ENCODE measurements at places on chromosomes 11 and 22.

GRCh38 chr11:74992852-74993251, 4.1 kb downstream of the NEU3 start:
- DNase-seq, result no peak

GRCh38 chr11:18056561-18057181, 10.6 kb upstream of the TPH1 start:
- no peak for DNase-seq

GRCh38 chr11:31968461-31969358, 122.2 kb upstream of the RCN1 start:
- DNase-seq, result no peak

DNA sequence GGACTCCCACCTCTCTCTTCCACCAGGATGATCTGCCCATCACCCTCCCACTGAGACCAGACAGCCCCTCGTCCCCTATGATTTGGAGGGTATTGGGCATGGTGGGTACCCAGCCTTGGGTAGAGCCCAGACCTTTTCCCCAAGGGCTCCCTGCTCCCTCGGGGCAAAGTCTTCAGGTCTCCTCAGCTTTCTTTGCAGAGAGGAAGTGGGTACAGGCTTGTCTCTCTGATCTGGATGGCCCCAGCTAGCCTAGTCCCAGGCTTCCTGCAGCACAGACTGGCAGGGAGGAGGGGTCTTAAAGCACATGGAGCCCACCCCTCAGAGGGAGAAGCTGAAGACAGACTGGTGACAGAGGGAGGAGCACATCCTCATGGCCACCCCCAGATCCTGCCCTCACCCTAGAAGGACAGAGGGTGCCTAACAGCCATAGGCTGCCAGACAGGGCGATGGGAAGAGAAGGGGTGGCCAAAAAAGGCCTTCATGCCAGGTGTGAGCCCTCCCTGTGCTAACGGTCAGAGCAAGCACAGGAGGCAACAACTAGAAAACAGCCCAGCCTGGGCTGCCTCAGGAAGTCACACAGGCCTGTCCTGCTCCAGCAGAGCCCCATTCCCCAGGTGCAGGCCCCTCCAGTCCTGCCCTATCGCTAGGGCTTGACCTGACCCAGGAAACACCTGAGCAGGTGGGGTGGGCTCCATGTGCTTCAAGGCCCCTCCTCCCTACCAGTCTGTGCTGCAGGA, 30.4 kb downstream of the SLC22A12 start:
- DNase-seq, result no peak

DNA sequence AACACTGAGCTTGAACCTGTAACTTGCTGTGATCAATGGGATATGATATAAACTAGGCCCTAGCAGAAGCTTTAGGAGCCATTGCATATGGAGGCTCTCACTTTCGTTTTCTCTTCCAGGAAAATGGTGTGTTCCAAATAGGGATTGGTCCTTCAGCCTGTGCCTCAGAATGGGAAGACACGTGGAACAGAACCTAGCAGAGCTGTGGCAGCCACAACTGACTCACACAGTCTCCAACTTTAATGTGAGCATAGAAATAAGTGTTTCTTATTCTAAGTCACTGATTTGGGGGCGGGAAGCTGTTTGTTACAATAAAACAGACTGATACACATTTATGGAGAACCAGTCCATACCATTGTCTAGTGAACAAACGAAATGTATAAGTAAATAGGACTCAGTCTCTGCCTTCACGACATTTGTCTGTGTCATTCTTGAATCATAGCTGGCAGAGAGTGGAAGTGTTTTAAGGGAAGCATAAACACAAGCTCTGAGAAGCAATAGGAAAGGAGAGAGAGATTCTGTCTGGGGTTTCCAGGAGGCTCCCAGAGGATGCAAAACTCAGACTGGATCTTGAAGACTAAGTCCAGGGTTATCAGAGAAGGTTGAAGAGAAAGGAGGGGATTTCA, 97.3 kb downstream of the GALNT18 start:
- no peak for DNase-seq

DNA sequence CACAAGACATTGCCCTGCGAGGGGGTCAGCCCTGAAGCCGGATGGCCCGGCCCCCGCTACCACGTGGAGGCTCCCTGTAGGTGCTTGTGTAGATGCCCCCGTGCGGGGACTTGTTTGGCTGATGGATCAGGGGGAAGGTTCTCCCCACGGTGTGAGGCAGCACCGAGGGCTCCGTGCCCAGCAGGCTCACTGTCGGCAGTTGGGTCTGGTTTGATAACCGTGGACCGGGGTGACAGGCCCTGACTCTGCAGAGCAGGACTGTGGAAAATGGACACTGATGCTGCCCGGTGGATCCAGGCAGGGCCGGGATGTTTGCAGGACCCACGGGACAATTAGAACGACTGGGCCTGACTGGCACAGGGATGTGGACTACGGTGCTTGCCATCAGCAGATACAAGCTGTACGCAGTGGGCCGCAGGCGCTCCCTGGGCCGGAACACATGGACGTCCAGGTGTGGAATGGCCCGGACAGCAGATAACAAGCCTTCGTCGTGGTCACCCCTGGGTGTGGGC, 19.0 kb downstream of the KCNQ1 start:
- DNase-seq, result no peak

- no peak for DNase-seq
Observed at GRCh38 chr22:36285017-36285416, 32.1 kb downstream of the APOL1 start.

DNA sequence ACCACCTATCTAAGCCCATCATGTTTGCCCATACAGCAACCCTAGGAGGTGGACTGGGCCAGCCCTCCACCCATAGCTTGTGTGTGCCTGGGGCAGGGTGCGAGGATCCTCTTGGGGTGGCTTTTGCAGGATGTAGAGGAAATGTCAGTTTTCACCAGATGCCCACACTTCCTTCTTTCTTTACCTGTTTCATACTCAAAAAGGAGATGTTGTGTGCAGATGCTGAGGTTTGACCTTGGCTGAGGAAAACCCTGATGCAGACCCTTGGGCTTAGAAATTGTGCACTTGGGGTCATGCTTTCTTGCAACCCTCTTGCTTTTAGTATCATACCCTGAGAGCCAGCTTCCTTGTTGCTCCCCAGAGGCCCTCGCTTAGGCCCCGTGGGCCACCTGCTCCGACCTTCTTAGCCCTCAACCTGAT, 2.2 kb downstream of the HTR3A start:
- DNase-seq, result no peak

GRCh38 chr11:24324211-24324610, 172.6 kb upstream of the LUZP2 start:
- DNase-seq, result no peak

DNA sequence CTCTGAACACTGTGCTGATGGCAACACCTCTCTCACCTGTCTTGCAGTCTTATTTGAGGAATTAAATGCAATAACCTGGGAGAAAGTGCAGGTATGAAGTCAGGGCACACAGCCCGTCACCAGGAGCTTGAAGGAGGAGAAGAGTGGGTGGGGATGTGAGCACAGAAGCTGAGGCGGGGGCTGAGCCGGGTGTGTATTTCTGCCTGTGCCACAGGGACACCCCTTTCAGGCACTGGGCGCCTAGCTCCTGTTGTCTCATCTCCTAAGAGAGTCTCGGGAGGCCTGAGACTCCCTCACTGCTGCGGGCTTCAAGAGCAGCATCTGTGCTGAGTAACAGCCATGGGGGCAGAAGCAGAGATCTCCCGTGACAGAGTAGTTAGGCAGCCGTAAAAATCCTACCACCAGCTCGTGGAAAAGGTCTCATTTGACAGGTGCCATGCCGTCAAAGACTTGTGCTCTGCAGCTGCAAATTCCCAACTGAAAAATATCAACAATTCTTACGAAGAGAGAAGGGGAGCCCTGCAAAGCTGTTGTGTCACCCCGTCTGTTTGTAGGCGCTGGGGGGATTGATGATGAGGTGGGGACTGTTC, 26.8 kb downstream of the PARVB start:
- no peak for DNase-seq

GRCh38 chr22:30008401-30008800, 71.9 kb upstream of the HORMAD2 start:
- no peak for DNase-seq

DNA sequence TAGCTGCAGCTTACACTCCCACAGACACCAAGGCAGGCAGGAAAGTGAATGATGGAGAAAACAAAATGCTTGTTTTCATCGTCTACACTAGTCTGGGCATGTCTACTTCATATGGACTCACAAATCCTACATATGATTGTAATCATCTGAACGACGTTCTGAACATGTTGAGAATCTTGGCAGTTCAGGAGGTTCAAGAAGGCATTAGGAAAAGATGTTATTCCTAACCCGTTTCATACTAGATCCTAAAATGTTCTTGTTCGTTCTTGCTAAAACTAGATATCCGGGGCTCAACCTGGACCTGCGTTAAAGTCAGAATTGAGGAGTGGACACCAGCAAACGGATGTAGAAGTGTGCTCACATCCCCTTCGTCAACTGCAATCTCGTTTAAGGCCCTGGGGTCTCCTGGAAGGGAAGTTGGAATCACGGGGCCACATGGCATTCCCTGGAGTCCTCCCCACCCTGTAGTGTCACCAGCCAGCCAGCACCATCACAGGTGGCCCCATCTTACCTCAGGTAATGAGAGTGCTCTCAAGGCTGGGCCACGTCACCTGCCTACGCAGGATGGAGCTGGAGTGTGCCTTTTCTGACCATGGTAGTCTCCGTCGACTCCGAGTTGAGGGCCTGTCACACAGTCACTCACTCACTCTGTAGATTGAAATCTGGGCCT, 37.3 kb downstream of the C11orf58 start:
- DNase-seq, result no peak

DNA sequence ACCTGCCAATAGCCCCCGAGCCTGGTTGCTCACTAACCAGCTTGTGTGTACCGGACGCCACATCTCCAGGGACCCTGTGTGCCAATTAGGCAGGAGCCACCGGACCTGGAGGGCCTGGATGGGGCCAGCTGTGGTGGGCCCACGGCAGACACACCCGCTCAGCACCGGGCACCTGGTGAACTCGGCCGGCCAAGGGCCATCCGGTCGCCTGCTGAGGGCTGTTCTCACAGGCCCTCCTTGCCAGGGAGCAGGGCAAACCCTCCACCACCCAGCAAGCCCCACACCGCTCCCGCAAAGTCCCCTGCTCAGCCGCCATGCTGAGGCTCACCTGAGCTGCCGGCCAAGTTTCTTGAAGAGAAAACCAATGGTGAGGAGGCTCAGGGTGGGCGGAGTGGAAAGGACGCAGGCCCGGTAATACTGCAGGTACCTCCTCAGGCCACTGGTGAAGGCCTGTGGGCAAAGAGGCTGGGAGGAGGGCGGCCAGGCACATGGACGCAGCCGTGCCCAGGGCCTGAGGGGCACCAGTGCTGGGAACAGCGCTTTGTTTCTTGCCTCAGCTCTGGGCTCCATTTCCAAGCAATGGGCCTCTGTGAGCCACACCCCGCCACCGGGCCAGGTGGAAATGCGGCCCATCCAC, 17.1 kb downstream of the TUBGCP6 start:
- no peak for DNase-seq

GRCh38 chr11:70523384-70524095, 125.2 kb downstream of the CTTN start:
- DNase-seq, result no peak

- DNase-seq, result peak; percentile 72
Observed at GRCh38 chr11:32172848-32173834, 82.3 kb downstream of the RCN1 start.

GRCh38 chr11:19949606-19950005, 210.7 kb downstream of the DBX1 start:
- DNase-seq, result no peak

DNA sequence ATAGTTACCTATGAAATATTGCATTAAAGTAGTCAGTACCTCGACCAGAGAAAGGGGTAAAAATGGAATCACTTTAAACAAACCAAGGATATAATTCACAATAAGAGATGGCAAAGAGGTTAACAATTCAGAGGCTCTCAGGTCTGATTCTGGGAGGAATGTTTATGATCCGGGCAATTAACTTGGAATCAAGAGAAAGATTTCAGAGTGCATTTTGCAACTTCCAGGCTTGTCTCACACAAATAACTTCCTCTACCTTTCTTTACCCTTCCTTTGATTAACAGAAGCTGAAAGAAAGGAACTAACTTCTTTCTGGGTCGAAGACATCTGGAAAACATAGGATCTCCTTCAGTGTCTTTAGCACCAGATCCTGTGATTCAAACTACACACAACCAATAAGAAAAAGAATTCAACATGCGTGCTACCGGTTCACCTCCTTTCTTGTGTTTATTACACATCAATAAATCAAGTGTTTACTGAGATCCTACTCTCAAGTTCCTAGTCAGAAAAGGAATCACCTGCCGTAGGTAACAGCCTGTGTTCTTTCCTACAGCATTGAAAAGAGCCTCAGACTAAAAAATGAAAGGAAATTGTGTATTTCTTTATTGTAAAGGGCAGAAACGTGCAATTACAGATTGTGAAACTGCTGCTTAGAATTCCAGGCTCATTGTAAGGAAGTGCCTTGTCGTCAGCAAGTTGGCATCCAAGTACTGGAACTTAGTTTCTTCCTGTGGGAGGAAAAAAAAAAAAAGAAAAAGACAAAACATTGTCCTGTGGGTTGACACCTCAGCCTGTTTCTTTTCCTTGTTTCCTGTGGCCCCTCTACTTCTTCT, 29.5 kb downstream of the CARD18 start:
- DNase-seq, result no peak

DNA sequence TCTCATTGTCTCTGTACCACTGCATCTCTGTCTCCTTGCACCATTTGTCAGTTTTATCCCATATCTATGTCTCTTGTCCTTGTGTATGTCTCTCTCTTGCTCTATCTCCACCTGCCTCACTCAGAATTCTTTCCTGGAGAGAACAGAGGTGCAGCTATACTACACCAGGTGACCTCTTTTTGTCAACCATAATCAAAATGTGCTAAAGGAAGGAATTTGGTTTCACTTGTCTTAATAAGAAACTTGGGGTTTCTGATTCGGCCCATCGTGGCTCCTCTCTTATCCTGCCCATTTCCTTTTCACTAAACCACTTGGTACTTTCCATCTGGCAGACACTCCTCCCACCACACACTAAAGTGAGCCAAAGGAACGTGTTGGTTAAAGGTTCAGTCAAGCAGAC, 2.0 kb upstream of the C11orf42 start:
- no peak for DNase-seq

GRCh38 chr22:27799827-27800249, 1.7 kb downstream of the MN1 start:
- no peak for DNase-seq
